ENCODE measurements at places on chromosomes 4 and X.
A peak's percentile ranks its signal among the peaks of the same experiment; 100 is the strongest.

DNA sequence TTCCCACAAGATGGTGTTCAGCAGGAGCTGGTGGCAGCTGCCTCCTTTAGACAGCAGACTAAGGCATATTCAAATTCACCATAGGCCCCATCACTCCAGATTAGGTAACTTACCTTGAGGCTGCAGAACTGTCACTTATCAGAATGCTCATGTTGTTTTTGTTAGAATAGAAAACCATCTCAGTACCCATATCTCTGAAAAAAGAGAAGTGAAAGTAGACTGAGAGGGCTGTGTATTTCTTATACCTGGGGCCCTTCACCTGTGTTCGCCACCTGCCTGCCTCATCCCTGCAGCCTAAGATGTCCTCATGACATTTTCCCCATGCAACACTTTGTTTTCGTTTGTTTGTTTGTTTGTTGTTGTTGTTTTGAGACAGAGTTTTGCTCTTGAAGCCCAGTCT lies 32.9 kb upstream of the SPRY1 start:
- DNase-seq = no peak

- DNase-seq = peak; percentile 98
Observed at GRCh38 chrX:13669246-13669737, 16.4 kb downstream of the TCEANC start.

DNA sequence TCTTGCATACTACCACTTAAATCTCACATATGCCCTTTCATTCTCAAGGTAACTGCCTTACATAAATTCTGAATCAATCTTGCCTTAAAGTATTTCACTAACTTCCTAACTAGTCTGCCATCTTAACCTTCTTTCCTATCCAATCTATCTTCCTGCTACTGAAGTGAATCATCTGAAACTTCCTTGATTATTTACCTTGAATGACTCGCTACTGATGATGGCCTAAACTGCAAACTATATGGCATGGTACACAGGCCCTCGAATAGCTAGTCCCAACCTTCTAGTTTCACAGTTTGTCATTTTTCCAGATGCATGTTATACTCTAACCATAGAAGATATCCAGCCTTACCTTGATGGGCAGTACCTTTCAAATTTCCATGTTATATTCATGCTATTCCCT lies 19.9 kb downstream of the PHKA1 start:
- DNase-seq = no peak

GRCh38 chr4:87216469-87216868 lies 3.9 kb downstream of the KLHL8 start:
- no peak for DNase-seq

DNA sequence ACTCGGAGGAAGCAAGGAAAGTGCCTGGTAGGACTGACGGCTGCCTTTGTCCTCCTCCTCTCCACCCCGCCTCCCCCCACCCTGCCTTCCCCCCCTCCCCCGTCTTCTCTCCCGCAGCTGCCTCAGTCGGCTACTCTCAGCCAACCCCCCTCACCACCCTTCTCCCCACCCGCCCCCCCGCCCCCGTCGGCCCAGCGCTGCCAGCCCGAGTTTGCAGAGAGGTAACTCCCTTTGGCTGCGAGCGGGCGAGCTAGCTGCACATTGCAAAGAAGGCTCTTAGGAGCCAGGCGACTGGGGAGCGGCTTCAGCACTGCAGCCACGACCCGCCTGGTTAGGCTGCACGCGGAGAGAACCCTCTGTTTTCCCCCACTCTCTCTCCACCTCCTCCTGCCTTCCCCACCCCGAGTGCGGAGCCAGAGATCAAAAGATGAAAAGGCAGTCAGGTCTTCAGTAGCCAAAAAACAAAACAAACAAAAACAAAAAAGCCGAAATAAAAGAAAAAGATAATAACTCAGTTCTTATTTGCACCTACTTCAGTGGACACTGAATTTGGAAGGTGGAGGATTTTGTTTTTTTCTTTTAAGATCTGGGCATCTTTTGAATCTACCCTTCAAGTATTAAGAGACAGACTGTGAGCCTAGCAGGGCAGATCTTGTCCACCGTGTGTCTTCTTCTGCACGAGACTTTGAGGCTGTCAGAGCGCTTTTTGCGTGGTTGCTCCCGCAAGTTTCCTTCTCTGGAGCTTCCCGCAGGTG lies 637 bp downstream of the AR start:
- DNase-seq = peak; percentile 12

GRCh38 chrX:66728818-66729271 lies 90.0 kb upstream of the EDA2R start:
- peak; percentile 2 for DNase-seq

- peak; percentile 43 for DNase-seq
Observed at GRCh38 chr4:22129454-22130029, 181.0 kb upstream of the KCNIP4 start.

DNA sequence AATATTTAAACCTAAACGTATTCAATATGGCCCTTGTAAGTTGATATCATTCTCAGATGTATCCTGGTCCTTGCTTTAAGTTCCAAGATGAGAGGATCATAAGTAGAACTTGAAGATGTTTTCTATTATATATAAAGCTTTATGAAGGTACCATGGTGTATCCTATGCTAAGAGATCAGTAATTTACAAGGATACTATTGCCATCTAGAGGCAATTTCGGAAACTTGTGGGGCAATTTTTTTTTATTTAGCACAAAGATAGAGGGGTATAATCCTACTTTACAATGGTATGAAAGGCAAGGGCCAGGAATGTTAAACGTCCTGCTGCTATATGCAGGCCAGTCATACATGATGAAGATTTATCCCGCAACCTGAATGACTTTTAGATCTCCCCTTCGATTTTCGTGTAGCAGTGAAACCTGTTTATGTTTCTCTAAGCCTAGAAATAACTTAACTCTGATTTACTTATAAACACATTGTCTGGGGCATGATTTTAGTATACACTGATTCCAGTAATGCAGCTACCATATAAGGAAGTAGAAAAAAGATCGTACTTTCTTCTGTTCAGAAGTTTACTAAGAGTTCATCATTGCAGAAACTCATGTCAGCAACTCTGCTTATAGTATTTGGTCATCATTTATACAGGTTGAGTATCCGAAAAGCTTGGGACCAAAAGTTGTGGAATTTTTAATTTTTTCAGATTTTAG lies 2.6 kb downstream of the SLC25A31 start:
- peak; percentile 50 for DNase-seq

DNA sequence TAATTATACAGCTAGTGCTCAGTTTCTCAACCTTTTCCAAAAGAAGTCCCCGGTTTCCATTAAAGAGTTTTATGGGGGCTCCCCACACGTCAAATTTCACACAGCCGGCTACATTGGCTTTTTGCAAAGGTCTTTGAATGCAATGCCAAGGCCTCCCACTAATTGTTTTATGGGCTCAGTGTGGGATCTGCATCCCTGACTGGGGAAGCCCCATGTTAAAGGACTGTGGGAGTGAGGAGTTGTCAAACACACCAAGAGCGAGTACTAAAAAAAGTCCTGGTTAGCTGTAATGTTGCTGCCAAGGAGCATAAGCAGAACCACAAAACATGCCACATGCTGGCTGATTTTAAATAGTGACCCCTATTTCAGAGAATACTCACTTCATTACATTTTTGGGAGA lies 162.6 kb downstream of the BMPR1B start:
- no peak for DNase-seq

DNA sequence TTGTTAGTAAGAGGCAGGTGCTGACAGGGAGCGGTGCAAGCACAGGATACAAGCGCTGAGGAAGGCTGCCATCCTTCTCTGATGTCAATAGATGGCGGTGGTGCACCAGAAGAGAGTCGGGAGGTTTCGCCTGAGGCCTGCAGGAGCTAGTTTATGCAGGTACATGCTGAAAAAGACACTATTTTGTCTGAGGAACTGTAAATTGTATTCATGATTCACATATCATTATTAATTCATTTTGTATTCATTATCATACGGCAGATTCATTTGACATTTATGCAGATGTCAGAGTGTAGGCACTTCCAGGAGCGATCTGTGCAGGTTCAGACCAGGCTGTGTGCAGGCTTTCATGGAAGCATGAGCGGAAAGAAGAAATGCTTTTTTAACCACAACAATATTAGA lies 824.0 kb downstream of the STIM2 start:
- peak; percentile 48 for DNase-seq

GRCh38 chrX:153925387-153925738 lies 701 bp downstream of the ARHGAP4 start:
- no peak for DNase-seq

GRCh38 chrX:53018627-53019026 lies 30.0 kb upstream of the GPR173 start:
- DNase-seq = no peak

GRCh38 chr4:171676555-171677215 lies 136.5 kb upstream of the GALNTL6 start:
- DNase-seq = no peak

GRCh38 chr4:11487139-11487538 lies 58.4 kb upstream of the HS3ST1 start:
- no peak for DNase-seq

GRCh38 chrX:154366666-154367055 lies 7.8 kb downstream of the FLNA start:
- DNase-seq = no peak

- no peak for DNase-seq
Observed at GRCh38 chr4:77065382-77065781, 10.4 kb downstream of the CCNI start.

DNA sequence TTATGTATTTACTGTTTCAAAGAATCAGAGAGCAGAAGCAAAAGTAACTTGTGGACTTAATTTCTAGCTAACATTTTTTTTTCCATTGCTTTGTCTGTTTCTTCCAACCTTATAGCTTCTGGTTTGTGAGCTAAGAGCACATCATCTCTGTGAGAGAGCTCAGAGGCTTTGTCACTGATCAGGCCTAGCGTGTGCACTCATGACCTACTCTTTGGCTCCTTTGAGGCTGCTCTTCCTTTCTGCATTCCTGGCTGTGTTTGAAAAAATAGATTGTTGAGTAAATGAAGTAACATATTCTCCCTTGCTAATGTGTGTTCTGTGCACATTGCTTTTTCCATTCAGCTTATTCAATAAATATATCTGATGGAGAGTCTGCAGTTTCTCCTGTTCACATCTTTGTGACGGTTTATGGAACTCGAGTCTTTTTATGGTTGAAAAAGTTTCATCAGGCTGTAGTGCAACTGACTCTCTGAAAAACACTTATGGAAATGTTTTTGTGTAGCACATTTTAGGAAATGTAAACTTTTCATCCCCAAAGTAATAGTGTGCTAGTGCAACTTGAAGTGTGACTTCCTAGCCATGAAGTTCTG lies 133.0 kb downstream of the RAPGEF2 start:
- no peak for DNase-seq

- DNase-seq = peak; percentile 30
Observed at GRCh38 chrX:154724993-154725756, 25.7 kb downstream of the GAB3 start.

DNA sequence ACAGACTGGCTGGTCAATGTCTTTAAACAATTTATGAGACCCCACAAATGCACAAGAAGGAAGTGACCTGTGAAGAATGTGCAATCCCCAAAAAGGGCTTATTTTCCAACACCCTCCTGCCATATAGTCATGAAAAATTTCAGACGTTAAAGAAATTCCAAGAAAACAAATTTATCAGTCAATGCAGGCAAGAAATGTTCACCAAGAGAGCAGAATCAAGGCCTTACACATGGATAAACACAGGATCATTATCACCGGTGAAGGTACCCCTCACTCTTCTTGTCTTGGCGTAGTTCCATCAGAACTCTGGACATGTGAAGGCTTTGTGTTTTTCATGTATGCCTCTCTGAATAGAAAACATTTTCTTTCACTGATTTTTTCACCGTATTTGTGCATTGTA lies 186.7 kb upstream of the GALNTL6 start:
- no peak for DNase-seq

DNA sequence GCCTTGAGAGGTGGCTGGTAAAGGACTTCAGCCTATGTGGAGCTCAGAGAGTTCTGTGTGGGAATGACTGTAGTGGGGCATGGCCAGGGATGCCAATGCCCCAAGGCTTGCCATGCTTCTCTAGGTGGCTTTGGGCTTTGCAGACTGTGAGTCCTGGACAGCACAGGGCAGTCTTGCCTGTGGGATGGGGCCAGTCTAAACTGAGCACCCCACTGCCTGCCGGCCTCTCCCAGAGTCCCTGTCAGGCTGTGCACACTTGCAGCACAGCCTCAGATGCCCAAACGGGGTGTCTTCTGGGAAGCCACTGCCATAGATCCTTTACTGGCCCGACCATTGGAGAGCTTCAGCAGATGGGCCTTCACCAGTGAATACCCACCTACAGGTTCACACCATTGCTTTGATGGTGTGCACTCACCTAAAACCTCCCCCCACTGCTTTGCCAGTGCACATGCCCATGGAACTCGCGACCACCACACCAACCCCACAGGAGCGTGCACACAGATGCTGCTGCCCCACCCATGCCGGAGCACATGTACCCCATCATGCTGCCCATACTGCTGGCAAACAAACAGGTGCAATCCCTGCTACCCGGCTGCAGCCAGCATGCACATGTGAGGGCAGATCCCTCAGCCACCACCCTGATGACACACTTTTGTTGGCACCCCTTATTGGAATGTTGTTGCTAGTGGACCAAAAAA lies 97.3 kb upstream of the CNKSR2 start:
- DNase-seq = no peak

DNA sequence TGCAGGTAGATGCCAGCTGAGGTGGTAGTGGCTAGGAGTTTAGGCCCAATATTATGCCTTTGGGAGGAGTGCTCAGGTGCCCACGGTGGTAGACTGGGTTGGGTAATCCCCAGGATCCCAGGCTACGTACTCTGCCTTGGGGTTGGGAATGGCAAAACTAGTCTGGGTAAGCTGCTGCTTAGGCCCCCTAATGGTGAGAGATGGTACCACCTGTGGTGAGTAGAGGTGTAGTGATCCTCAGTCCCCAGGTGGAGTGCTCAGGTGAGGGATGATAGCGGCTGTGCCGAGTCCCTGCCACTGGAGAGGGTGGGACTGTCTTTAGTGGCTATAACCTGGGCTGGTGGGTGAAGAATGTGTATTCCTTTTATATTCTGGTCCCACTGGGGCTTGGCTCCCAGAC lies 75.2 kb downstream of the IL1RAPL2 start:
- DNase-seq = no peak
